HS-27A (cell line): ENCODE measurements at places on chromosomes 2 and 18.

- no peak for DNase-seq
Measured at GRCh38 chr2:208062113-208062512, 36.8 kb upstream of the PLEKHM3 start.

DNA sequence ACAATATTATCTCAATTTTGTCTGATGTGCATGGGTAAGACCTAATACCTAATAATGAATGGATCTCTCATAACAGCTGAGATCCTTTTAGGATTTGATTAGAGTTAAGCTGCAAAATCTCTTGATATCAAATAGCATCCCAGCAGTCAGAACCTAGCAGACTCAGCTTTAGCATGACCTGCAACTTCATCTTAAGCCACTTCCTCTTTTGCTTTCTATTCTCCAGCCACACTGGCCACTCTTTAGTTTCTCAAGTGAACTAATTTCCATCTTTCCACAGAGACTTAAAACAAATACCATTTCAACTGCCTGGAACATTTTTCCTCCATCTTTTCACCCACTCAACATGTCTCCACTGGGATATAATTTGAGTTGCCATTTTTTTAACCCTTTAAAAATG, 1251.6 kb upstream of the ZEB2 start:
- no peak for DNase-seq

- no peak for DNase-seq
Measured at GRCh38 chr18:78090584-78090983, 840.9 kb downstream of the GALR1 start.

DNA sequence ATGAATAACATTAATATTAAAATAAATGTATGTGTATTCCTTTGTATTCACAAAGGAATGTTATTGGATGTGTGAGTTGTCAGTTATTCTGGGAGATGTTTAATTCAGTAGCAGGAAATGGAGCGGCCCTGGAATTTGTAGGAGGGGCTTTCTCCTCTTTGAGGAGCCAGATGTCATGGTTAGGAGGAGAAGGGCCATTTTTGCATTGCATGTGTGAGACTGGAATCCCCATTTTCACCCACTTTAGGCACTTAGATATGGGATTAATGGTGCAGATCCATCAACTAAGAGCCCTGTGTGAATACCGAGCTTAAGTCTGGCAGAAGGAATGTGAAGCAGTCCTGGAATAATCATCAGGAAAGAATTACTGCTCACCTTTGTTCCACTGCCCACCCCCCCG, 439.2 kb downstream of the PARD3B start:
- DNase-seq, result no peak

DNA sequence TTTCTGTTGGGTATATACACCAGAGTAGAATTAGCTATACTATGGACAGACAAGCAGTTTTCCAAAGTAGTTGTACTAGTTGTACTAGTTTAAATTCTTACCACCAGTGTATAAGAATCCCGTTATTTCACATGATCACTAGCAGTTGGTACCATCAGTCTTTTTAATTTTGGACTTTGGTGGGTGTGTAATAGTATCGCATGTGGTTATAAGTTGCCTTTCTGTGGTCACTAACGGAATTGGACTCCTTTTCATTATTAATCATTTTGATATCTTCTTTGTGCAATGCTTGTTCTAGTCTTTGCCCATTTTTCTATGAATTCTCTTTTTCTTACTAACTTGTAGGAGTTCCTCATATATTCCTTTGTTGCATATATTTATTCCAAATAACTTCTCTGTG, 89.8 kb downstream of the ASXL2 start:
- no peak for DNase-seq
